Activated T-helper 9 cell treated with anti-CD3 and anti-CD28 coated beads, Interleukin-2, amount 50 U/mL, for 16 hours (primary cell): ENCODE measurements at places on chromosomes 7 and 10.

- no peak for DNase-seq
These were observed 587 bp downstream of the HOXA10 start for GRCh38 chr7:27173511-27173955.

- no peak for DNase-seq
These were observed 118.5 kb upstream of the CHST15 start for GRCh38 chr10:124211921-124212320.

GRCh38 chr7:110156511-110156910 lies 934.4 kb upstream of the LRRN3 start:
- DNase-seq = no peak

DNA sequence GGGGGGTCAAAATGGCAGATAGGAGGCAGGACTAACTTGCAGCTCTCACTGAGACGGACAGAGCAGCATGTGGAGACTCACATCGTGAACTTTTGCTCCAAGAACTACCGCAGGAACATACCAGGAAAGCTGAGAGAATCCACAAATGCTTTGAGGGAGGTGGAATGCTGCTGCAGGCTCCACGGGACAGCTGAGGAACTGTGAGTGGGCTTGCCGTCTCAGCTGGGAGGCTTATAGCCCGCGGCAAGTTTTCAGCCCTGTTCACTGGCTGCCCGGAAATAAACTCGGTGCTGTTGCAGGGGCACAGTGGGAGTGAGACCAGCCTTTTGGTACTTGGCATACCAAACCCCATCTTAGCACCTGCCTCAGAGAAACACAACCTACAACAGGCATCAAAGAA lies 19.1 kb upstream of the WDR11 start:
- DNase-seq = no peak

DNA sequence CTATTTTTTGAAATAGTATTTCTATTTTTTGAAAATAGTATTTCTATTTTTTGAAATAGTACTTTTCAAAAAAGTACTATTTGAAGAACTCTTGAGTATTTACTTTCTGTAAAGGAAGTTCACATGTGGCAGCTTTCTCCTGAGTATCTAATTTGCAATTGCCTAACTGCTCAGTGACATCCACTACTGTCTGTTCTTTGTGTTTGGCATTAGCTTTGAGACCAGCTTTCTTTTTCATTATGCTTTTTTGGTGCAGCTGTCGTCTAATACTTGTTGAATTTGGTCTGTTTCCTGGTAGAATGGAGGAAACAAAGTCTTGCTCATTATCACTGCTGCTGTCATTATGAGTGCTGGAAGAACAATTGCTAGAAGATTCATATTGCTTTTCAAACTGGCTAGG lies 99.1 kb downstream of the BMPR1A start:
- no peak for DNase-seq

DNA sequence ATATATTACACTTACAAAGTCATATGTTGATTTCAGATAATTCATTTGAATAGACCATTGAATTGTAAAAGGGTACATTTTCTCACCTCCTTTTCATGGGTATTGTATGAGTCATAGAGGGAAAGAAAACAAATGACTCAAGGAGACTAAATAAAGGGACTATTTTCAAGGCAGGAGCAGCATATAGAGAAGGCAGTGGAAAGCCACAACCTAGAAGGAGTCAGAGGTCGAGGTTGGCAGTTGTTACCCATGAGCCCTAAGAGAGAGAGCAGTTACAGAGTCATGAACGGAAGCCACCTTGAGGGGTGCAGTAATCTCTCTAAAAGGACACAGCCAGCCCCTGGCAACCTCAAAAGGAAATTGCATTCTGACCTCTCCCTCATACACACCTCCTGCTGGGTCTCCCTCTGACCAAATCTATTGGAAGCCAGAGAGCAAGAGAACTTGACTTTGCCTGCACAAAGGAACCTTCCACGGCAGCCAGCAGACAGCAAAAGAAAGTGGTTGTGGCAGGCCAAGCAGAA lies 137.9 kb downstream of the GRM8 start:
- DNase-seq = no peak

DNA sequence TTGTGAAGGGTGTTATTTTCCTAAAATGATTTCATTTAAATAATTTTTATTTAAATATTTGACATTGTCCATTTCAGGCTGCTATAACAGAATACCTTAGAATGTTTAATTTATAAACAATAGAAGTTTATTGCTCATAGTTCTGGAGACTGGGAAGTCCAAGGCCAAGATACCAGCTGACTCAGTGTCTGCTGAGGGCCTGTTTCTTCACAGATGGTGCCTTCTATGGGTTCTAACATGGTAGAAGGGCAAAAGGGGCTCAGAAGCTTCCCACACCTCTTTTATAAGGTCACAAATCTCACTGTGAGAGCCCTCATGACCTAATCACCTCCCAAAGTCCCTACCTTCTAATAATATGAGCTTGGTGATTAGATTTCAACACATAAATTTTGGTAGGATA lies 50.7 kb downstream of the MTURN start:
- no peak for DNase-seq

DNA sequence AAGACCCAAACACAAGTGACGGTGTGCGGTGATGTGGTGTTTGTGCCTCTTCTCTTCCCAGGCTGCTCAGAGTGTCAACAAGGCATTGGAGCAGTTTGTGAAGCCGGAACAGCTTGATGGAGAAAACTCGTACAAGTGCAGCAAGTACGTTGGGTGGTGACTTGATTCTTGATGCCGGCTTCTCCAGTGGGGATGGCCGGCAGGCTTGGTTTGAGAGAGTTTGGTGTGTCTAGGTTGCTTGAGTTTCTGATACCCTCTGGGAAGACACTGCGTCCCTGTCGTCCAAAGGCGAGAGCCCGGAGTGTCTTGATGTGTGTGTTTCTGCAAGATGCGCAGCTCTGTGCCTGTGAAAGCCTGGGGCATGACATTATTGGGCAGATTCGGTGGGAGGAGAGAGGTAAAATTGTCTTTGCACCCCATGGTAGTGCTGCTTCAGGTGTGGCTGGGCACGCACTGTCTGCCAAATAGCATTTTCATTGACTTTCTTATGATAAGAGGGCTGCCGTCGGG lies 111.8 kb downstream of the ANKRD61 start:
- no peak for DNase-seq
